ENCODE measurements at places on chromosomes 1 and 21. TPM values are rescaled to one million over a fixed set of nuclear protein-coding genes. Genes with fewer than 3 reads are reported as not detected.

PCAT6 gene
- 0.79 TPM for total RNA-seq

EVA1B gene
- total RNA-seq, result 10.8 TPM

FYB2 gene
- 15.2 TPM for total RNA-seq

ATP1A4 gene
- total RNA-seq, result not detected

C8A gene
- not detected for total RNA-seq

ARHGEF10L gene
- total RNA-seq, result 54.9 TPM

LORICRIN gene
- not detected for total RNA-seq

TEKT2 gene
- not detected for total RNA-seq

OR2AK2 gene
- not detected for total RNA-seq

DNA sequence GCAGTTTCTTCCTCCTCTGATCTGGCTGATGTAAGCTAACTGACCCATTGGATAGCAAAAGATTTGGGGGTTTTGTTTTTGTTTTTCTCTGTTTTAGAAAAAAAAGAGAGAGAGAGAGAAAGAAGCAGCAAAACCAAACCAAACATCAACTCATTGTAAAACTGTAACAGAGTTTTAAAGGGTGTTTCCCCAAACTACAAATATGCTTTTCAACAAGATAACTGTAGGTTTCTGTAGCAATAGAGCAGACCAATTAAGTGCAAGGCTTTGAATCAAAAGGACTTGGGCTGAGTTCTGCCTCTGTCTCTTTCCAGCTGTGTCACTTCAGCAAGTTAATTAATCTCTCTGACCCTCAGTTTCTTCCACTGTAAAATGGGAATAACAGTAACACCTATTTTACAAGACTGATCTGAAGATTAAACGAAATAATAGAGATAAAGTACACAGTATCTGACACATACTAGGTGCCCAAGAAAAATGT lies 44.5 kb downstream of the RRAGC start:
- DNase-seq, result no peak

DNA sequence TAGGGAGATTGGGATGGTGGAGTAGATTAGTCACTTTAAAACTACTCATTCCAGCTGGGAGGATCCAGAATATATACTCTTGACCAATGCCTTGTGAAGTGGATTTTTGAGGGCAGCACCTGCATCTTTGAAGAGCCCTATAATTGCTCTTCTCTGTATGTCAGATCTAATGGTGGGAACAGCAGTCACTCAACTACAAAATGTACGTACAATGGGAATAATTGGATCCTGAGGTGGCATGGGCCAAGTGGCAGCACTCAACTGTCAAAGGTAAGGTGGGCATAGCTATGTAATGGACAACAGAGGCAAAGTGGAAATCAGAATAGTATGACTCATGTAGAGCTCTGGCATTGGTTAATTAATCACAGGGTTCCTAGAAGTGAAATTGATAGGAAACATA lies 51.6 kb upstream of the KIAA0040 start:
- no peak for DNase-seq

DNA sequence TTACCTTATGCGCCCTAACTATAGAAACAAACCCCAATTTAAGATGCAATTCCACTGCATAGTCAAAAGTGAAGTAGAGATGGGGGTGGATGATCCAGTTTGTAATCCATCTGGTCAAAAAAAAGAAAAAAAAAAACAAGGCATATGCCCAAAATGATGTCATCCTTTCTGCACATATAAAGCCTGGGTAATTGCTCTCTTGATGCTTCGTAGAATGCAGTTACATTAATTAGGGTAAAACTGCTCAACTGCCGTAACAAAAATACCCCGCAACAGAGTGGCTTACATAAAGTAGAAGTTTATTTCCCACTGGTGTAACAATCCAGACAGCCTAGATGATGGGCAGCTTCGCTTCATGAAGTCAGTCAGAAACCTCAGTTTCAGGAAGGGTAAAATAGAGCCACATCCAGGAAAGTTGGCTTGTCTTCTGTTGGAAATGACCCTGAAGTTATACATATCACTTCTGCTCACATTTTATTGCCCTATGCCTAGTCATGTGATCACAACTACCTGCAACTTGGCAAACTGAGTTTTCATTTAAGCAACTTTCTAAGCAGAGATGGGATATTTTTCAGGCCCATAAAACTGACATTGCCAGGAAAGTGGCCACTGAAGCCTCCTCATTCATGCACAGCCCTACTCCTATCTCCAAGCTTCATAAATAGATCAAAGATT lies 221.7 kb downstream of the C1orf94 start:
- DNase-seq, result no peak

DNA sequence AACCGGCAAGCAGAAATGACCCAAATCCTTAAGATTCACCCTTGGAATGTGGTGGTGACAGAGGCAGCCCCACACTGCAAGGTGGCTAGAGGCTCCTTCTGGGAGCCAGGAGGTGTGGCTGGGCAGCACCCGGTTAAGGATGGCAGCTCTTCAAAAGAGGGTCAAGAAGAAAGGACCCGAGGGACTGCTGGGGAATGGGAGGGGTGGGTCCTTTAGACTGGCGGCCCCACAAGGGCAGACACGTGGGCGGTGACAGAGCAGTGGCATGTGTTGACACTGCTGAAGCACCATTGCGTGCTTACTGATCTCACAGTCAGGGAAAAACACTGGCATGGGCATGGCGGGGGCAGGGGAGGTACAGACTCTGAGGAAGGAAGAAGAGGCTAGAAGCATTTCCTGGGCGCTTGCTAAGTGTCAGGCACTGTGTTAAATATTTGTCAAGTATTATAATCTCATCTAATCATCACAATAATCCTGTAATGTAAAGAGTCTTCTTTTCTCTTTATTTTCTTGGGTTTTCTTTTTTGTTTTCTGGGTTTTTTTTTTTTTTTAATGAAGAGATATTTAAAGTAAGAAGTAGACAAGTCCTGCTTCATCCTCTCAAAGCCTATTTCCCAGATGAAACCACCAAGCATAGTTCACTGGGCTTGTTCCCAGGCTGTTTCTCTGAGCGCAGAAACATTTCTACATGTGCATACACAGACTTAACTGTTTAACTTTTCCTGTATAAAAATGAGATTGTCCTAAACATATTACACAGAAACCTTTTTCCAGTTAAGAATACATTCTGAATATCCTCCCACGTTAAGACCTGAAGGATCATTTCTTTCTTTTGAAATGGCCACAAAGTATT lies 165.8 kb upstream of the EDN2 start:
- DNase-seq, result peak; percentile 50

- no peak for DNase-seq
These were observed 3.6 kb upstream of the OTUD3 start for GRCh38 chr1:19878637-19878985.

- peak; percentile 79 for DNase-seq
These were observed 39.8 kb downstream of the HTR6 start for GRCh38 chr1:19704247-19705113.

- no peak for DNase-seq
These were observed 46.5 kb downstream of the RNF11 start for GRCh38 chr1:51282605-51283004.

DNA sequence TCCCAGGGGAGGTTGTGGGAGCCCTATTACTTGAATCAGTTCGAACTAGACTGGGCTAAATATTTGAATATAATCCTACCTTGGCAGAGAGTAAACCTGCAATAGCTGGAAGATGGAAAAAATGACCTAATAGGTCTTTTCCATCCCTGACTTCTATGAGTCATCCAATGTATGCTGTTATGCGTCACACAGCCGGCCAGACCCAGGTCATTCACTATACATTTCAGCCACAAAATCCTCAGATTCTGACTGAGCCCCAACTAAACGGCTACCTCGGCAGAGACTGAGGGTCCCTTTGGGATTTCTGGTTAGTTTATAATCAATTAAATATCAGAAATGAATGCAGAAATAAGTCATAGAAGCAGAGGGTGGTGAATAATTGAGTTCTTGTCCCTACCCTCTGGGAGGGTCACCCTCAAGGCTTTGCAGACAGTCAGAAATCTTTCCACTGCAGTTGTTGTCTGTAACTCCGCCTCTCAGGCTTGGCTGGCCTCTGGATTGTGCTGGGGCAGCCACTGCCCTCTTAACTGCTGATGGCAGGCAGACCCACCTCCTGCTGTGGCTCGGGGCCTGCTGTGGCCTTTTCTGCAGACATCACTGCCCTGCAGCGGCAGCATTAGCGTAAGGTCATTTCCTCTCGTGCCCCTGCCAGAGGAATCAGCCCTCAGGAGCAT lies 240.5 kb downstream of the TGFB2 start:
- DNase-seq, result no peak

GRCh38 chr1:32981003-32981901 lies 16.6 kb upstream of the RNF19B start:
- peak; percentile 49 for DNase-seq

- DNase-seq, result no peak
These were observed 5.7 kb upstream of the TMEM167B start for GRCh38 chr1:109084563-109085517.

- DNase-seq, result no peak
These were observed 217.9 kb downstream of the RHOU start for GRCh38 chr1:228953207-228953606.

DNA sequence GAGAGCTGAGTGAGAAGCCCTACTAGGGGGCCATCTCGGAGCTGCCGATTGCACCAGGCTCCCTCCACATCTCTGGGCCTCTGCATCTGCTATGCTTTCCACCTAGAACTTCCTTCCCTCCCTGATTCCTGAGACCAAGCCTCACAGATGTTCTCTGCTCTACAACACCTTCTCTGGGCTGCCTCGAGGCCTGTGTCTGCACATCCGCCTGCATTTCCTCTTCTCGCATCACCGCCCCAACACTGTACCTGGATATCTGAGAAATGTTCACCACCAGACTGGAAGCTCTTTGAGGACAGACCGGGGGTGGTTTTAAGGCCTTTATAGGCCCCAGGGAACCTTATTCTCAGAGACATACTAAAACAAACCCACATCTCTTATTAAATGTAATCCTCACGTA lies 20.7 kb downstream of the CTNNBIP1 start:
- no peak for DNase-seq

GRCh38 chr1:145956781-145957442 lies 905 bp downstream of the LIX1L start:
- DNase-seq, result peak; percentile 52

DNA sequence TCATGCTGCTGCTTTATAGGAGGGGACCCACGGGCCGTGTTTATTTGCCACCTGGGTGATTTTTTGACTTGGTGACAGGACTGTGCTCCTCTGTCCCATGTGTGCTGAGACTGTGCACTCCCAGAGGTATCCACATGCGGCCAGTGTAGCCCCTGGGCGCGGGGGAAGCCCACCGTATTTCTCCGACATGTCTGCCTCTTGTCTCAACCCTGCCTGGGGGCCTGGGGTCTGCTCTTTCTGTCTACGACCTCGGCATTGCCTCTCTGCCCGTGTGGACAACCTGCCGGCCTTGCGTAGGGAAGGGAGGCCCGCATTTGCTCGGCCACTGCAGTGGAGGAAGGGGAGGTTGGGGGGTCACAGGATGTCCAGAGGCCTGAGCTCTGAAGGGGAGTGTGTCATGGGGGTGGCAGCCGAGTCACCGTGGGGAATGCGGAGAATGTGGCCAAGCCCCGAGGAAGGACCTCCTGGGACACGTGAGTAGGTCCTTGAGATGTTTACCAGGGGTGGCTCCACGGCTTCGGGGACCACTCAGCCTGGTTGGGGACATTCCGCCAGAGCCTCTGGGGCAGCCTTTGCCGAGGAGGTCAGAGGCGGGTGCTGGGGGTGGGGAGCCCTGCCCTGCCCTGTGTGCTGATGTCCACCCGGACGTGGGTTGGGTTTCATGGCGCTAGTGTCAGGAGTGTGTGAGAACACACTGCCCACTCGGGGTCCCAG lies 11.0 kb downstream of the PRKCZ start:
- no peak for DNase-seq

DNA sequence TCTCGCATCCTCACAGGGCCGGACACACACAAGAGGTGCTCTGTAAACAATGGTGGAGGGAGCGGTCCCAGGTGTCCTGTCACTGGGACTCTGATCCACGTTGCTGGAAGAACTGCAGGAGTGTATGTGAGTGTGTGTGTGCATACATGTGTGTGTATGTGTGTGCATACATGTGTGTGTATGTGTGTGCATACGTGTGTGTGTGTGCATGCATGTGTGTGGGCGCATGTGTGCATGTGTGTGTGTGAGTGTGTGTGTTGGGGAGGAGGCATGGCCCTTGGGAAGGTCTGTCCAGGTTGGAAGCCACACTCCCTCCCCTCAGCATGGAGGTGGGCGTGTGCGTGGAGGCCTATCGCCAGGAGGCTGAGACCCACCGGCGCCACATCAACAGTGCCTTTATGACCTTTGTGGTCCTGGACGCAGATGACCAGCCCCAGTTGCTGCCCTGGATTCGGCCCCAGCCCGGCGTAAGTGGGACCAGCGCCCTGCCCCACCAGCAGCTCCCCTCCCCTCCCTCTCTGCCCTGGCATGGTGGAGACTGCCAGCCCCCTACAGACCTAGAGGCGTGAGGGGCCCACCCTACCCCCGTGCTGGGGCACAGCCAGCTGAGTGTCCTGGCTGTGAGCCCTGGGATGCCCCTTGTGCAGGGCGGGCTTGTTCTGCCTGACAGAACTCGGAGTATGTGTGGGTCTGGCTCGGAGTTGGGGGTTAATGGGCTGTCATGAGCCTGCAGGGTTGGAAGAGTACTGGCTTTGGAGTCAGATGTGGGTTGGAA lies 22.2 kb downstream of the FAM151A start:
- no peak for DNase-seq

GRCh38 chr1:210624722-210625121 lies 296.0 kb downstream of the HHAT start:
- peak; percentile 56 for DNase-seq

DNA sequence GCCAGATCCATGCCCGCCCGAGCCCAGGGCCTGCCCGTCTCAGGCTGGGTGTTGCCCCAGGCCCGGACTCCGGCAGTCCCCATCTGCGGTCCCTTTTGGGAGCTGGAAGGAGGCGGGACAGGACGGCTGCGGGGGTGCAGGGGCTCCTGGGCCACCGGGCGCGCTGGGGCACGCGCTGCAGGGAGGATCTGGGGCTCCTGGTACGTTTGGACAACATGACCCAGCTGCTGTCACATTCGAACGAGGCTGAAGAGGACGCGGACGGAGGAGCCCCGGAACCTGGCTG lies 6.6 kb upstream of the CALML6 start:
- DNase-seq, result no peak

DNA sequence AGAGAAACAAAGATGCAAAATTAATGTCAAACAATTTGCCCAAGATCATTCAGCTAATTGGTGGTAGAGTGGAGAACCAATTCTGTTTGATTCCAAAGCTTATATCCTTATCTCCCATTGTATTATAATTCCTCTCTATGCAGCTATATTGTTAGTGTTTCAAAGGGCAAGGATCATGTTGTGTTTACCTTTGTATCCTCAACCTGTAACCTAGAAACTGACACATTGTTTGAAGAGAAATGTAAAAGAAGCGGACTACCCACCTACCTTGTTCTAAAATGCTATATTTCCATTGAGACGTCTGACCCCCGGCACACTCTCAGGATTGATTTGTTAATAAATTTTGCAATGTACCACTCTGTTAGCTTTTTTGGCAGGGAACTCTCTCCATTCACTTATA lies 9.3 kb downstream of the RAVER2 start:
- DNase-seq, result no peak

- DNase-seq, result no peak
These were observed 3.0 kb upstream of the EPHX4 start for GRCh38 chr1:92026806-92027205.

- DNase-seq, result peak; percentile 31
These were observed 65.8 kb upstream of the RAB4A start for GRCh38 chr1:229204921-229205777.

GRCh38 chr1:118951270-118951936 lies 36.7 kb downstream of the TBX15 start:
- DNase-seq, result no peak

All from left ventricle myocardium superior (tissue), 1 donor.